GM06990 (cell line): ENCODE measurements at places on chromosomes 6 and 20.

GRCh38 chr6:56235245-56235644, 12.1 kb downstream of the COL21A1 start:
- DNase-seq, result no peak

GRCh38 chr6:106684011-106684410, 54.6 kb downstream of the QRSL1 start:
- DNase-seq, result no peak

DNA sequence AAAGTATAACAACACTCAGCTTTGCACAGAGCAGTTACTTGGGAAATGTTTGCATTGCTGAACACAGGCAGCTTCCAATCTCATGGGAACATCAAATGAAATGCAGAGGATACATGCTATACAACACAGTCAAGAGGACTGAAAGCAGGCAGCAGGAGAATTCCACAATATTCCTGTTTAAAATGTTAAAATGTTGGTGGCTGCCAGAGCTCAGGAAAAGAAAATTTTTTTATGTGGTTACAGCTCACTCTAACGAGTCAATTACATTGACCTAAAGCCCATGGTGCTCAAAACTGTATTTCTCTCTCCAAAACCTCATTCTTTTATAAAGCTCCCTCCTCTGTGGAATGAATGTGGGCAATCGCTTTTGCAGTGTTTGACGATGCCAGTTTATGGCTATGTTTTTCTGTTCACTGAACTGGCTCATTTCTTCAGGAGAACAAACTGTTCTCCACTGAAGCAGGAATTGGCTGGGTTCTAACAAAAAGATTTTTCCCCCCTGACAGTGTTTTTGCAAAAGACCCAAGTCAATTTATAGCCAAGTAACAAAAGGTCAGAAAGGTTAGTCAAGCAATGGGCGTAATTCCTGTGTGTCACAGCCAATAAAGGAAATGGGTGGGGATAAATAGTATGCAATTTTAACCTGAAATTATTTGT, 69.0 kb downstream of the ZHX3 start:
- DNase-seq, result no peak

GRCh38 chr6:97049253-97050011, 124.9 kb downstream of the KLHL32 start:
- DNase-seq, result peak; percentile 50

- DNase-seq, result no peak
These were observed 14.4 kb downstream of the JARID2 start for GRCh38 chr6:15260099-15260821.

DNA sequence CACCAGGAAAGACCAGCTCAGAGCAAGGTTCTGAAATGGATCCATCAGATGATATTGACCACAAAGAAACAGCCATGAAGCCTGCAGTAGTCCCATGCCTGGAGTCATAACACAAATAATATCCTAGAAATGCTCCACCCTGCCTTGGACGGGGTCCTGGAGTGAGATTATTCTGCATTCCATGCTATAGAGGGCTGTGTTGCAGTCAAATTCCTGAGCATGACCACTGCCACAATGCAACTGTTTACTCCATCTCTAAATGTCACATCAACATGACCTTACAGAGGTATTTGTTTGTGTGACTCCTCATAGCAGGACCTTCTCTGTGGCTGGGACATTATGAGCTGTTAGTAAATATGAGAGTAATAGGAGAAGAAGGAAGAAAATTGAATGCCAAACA, 257.5 kb upstream of the TCF21 start:
- no peak for DNase-seq

GRCh38 chr6:143542888-143543287, 31.4 kb upstream of the FUCA2 start:
- DNase-seq, result no peak

DNA sequence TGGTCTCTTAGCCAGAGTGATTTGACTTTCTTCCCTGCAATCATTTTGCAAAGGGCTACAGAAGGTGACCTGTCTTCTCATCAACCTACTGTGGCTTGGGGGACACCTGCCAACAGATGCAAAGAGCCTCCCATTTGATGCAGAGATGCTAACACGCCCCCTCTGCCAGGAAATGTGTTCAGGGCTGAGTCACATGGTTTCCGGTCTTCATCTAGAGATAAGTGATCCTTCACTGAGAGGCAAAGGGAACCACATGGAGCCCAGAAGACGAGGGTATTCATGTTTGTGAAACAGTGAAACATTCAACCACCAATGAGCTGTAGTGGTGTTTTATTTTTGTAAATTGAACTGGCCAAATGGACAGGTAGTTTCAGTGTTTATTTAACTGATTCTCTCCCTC, 109.0 kb upstream of the RIN2 start:
- DNase-seq, result no peak

GRCh38 chr6:166598441-166599138, 12.1 kb upstream of the RAMACL start:
- no peak for DNase-seq

GRCh38 chr20:32216179-32217142, 8.8 kb downstream of the POFUT1 start:
- DNase-seq, result no peak

DNA sequence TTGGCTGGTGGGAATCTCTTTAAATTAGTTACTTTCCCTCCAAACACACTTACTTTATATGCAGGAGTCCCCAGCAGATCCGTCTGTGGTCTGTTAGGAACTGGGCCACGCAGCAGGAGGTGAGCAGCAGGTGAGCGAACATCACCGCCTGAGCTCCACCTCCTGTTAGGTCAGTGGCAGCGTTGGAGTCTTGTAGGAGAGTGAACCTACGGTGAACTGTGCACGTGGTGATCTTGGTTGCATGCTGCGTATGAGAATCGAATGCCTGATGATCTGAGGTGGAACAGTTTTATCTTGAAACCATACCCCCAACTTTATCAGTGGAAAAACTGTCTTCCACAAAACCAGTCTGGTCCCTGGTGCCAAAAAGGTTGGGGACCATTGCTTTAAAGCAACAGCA, 5.0 kb downstream of the SERPINB6 start:
- no peak for DNase-seq
